ENCODE measurements at places on chromosomes 16 and 17.

DNA sequence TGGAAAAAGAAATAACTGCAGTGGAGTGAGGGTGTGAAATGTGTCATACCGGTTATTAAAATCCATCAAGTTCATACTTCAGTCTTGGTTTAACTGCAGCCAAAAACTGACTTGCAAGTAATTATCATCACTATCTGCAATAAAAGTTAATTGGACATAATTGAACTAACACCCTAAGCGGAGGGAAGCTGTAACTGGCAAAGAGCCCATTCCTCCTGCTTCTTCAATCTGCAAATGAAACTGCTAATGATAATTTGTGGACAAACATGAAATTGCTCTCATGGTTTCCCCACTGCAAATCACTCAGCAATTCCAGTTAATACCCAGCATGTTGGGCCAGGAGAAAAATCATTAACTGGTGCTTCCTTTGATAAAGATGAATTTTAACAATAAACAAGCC lies 46.5 kb downstream of the FAM222B start:
- no peak for DNase-seq

DNA sequence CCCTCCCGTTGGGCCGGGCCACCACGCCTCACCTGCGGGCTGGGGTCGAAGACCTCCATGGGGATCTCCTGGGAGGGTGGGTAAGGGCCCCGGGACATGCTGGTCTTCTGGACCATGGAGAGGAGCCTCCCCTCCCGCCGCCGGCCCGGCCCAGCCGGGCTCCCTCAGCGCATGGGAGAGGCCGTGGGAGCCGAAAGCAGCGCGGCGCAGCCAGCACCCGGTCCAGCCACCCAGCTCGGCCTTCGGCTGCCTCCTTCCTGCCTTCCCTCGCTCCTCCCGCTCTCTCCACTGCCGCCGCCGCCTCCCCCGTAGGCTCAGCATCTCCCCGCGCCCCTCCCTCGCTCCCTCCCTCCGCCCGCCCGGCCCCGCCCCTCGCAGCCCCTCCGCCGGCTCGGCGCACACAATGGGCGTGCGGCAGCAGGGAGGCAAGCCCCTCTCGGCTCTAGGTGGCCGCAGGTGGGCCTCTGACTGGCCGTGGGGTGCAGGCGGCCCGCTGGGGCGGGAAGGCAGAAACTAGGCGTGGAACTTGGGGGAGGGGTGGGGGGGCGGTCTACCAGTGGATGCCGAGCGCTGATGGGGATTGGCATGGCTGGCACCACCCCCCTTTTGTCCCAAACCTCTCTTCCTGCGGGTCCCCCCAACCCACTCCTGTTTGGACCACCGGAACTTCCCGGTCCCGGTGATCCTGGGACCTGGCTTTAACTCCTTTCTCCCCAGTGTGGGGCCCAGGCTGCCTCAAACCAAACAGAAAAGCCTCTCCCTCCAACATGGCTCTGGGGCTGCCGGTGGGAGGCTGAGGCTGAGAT lies at the start of gene CACNB1:
Gene CACNB1, minus strand, starts transcription at position 290 of the 806 bp plus-strand sequence. Its CDS starts 174 bp downstream, at position 116.
- DNase-seq, result peak; percentile 28

DNA sequence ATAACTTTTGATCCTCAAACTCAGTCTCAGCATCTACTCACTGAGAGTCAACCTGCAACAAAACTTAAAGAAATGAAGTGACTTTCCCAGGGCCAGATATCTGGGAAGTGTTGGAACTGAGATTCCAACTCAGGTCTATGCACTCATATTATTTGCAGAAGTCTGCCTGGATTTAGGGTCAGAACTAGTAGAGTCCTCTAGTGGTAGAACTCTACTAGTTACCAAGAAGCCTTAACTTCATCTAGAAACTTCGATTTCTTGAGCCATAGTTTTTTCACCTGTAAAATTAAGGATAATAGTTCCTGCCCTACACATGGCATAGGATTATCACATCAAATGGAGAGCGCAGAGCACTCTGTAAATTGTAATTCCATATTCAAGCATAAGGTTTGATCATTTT lies 23.4 kb upstream of the KRT24 start:
- DNase-seq, result no peak

DNA sequence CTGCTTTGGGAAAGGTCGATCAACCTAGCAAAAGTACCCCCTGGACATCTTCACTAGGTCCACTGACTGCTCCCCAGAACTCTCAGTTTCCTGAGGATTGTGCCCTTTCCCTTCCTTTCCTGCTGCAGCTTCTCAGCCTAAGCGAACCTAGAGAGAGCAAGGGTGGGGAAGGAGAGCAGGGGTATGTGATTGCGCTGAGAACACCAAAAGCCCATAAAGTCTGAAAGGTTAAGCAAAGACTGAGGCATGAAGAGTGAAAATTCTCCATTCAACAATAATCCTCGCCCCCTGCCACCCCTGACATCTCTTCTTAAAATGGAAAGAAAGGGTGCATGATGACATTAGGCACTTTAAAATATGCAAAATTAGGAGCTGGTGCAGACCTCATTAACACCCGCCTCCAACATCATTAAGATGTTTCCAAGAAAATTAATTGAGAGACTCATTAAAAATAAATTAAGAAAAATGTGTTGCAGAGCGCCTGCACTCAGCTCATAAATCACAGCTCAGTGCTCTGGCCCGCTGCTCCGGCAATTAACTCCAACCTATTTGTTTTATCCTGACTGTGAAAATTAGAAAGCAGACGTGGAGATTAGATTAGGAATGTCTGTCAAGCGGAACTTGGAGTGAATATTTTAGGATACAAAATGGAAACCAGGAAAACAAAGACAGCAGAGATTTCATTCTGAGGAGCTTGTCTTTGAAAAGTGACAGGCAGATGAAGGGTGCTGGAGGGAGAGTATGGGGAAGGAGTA lies 49.1 kb upstream of the PMFBP1 start:
- no peak for DNase-seq

DNA sequence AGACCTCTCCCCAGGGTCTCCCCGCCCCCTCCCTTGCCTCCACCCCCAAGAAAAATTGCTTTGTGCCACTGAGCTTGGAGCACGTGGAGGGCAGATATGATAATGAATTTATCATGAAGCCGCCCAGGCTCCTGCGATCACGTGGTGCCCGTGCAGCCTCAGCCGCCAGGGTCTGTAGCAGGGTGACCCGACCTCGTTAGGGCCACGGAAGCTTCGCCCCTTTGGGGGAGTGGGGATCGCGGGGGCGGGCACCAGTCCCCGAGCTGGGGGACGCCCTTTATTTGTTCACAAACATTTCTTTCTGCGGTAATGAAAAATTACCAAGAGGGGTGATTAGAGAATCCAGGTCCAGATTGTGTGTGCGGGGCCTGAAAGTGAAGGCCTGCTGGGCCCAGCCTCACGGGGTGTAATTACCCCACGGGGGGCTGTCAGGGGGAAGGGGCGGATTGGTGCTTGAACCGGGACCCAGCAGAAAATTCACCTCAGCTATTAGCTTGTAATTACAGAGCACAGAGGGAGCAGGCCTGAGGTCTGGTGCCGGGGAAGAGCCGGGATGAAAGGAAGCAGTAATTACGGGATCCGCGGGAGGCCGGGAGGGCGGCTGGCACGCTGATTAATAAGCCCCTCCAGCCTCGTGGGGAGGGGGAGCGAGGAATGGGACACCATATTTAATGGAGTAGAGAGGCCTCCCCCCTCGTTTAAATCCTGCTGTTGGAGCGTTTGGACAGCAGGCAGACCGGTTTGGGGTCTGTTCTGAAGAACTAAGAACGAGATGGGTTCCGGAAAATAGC lies 13.3 kb downstream of the GSE1 start:
- no peak for DNase-seq

- DNase-seq, result no peak
These were observed 34.4 kb downstream of the NLRC3 start for GRCh38 chr16:3542601-3543373.

DNA sequence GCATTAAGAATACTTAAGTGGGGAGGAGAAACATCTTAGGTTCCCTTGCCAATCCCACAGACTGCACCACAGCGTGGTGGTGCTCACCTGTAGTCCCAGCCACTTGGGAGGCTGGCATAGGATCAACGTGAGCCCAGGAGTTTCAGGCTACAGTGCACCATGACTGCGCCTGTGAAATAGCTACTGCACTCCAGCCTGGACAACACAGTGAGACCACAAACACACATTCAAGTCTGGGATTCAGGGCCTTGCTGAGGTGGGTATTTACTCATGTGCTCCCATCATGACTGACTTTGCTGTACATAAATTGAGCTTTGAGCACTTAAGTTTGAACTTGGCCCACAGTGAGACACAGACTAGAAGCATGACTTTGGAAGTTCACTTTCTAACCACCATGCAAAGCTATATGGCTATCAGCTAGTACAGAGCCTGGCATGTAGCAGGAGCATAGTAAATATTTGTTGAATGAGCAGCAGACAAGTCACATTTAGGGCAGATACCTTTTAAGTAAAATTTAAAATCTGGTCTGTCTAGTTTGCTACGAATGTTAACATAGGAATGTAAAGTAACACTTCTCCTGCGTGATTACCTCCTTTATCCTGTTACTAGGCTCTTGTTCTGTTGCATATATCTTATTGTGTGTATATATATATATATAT lies 33.5 kb downstream of the CEP95 start:
- no peak for DNase-seq

DNA sequence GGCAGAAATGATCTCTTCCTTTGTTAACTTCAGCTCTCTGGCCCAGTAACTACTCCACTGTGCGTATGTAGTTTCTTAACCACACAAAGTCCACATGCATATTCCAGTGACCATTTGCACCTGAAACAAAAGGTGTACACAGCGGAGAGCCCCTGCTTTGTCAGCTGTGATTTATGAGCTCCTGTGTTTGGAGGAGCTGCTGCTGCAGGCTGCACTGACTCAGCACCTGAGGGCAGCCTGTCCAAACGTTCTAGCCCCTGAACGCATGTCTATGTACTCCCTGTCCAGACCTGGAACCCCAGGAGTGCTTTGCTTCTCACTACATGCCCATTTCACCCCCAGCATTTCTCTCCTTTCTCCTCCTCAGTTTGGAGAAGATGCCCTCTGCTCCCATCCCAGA lies 216.1 kb downstream of the ABCC12 start:
- no peak for DNase-seq

GRCh38 chr16:24801761-24802302 lies 43.9 kb upstream of the SLC5A11 start:
- no peak for DNase-seq

DNA sequence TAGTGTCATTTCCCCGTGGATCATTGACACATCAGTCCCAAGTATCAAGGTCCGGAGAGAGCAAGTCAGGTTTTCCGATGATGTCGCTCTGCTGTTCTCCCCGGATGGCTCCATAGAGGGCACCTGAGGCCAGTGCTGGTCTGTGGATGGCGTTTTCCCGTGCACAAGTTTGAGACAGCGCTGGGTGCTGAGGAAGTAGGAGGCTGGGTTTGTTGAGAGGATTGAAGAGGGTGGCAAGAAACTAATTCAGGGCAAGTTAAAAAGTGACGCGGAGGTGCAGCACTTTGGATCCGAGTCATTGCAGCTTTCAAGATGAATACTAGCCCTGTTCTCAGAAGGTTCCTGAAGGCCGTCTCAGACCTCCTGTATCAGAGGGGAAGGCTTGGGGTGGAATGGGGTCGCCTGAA lies 7.7 kb downstream of the NUBP1 start:
- DNase-seq, result no peak

DNA sequence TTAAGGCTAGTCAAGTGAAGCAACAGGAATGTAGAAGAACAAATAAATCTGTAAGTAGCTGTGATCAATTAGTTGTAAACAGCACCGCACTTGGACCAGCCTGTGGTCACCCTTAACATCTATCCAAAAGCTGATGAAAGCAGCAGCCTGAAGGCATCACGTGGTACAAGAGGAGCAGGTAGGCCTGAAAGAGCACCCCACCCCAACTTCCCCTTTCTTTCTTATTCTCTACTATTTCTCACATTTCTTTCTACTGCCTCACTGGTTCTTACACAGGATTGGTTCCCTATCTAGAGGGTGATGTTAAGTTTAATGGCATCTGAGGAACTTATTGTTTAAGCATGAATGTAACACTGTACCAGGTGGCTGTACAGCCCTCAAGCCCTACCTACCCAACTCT lies 42.6 kb upstream of the CLEC18B start:
- no peak for DNase-seq

GRCh38 chr17:62994931-62995330 lies 28.9 kb downstream of the TANC2 start:
- DNase-seq, result no peak

- no peak for DNase-seq
These were observed 72.1 kb downstream of the JPH3 start for GRCh38 chr16:87674419-87674818.

- no peak for DNase-seq
These were observed 18.0 kb upstream of the RNF135 start for GRCh38 chr17:30952638-30953393.

DNA sequence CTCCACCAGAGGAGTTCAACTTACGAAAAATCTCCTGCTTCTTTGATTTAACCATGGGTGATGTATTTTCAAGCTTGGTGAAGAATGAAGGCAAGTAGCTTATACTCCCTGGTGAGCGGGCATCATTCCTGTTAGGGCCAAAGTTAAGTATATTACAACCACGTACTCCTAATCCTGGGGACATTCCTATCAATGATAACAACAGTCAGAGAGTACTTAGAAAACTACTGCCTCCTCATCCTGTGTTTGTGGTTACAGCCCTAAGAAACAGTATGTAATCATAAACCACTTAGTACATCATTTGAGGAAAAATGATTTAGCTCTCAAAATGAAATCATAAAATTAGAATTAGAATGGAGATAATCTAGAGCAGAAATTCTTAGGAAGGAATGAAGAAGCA lies 47.3 kb downstream of the TTC19 start:
- no peak for DNase-seq

GRCh38 chr16:53083119-53083518 lies 28.3 kb downstream of the CHD9 start:
- DNase-seq, result no peak

GRCh38 chr16:76713191-76713590 lies 436.0 kb downstream of the CNTNAP4 start:
- DNase-seq, result no peak

- DNase-seq, result no peak
These were observed 19.9 kb downstream of the RPTOR start for GRCh38 chr17:80564545-80564944.

- no peak for DNase-seq
These were observed 58.3 kb upstream of the LGALS9 start for GRCh38 chr17:27572665-27573064.

DNA sequence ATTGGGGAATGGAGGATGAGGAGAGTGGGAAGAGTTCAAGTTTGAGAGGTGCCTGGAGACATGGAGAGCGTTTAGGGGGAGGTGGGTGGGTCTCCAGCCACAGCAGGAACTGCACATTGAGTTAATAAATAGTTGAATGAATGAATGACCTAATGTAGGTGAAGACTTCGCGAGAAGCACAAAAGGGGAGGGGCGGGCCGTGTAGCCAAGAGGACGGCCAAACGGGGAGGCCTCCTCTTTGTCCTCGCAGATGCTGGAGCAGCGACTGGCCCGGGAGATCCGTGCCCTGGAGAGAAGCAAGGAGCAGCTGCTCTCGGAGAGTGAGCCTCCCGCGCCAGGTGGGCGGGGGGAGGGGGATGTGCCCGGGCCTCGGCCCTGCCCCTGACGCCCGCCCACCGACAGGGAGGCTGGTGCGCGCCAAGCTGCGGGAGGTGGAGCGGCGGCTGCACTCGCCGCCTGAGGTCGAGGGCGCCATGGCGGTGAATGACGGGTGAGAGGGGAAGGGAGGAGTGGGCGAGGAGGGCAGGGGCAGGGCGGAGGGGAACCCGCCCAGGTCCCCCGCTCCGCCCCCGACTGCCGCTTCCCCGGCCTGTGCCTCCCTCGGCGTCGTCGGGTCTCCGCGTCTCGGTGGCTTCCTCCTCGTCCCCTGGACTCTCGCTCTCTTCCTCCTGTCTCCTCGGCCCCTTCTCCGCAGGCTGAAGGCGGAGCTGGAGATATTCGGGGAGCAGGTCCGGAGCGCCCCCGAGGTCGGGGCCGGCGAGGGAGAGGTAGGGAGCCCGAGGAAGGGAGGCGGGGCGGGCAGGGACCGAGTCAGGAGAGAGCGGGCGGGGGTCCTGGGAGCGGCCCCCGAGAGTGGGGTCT lies 12.9 kb downstream of the SYCE1L start:
- no peak for DNase-seq

- no peak for DNase-seq
These were observed 8.9 kb downstream of the MTHFSD start for GRCh38 chr16:86545954-86546637.

Data from stimulated activated CD8-positive, alpha-beta memory T cell treated with anti-CD3 and anti-CD28 coated beads, Interleukin-4, amount 100 ng/mL, for 1 hour (primary cell).